ENCODE measurements at places on chromosomes 2 and 18. TPM values are rescaled to one million over a fixed set of nuclear protein-coding genes. Genes with fewer than 3 reads are reported as not detected.

Gene ABCG5
- total RNA-seq: not detected

Gene SOX11
- total RNA-seq: not detected

Gene C18orf32
- total RNA-seq: 25.4 TPM

Gene UBXN4
- 96.9 TPM for total RNA-seq

Gene LBH
- 121 TPM for total RNA-seq

Gene MCM6
- total RNA-seq: 175 TPM

Gene TAF4B
- 18.7 TPM for total RNA-seq
